Activated CD4-positive, alpha-beta T cell treated with anti-CD3 and anti-CD28 coated beads for 48 hours (primary cell): ENCODE measurements at places on chromosomes 5 and 9.

DNA sequence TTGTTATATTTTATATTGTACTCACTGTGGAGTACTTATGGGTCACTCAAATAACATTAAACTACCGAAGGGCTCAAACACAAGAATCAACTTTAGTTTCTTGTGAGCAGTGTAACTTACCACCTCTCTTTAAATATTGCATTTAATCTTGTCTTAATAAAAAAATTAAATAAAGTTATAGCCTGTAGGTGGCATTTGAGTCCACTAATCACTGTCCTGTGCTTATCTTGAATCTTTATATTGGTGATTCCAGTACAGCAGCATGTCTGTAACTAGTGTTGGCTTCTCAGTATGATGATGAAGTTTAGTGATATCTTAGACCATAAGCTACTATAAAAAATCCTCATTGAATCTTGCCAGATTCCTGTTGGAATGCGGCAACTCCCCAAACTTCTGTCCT, 313.8 kb downstream of the FAM170A start:
- DNase-seq: no peak

DNA sequence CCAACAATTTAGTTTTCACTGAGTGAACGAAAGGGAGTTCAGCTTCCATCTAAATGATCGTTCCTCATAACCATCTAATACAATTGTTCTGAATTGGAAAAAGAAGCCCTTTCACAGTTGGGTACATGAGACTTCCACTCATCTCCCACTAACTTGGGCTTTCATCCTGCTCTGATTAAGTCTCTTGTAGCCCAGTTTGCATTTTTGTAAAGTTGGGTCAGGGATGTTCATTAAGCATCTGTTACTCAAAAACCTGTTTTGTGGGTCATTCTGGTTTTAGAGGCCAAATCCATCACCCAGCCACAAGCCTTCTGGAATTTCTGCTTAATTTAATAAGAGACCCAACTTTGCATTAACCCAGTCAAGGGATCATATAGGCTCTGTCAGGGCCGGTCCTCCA, 385.3 kb downstream of the BNC2 start:
- no peak for DNase-seq

- no peak for DNase-seq
Measured at GRCh38 chr9:131487621-131488031, 15.1 kb upstream of the POMT1 start.

- DNase-seq: no peak
Measured at GRCh38 chr5:90590-91547, 1.1 kb upstream of the PLEKHG4B start.

GRCh38 chr5:10875201-10875768, 114.3 kb upstream of the DAP start:
- no peak for DNase-seq

GRCh38 chr5:151184316-151185042, 26.9 kb upstream of the ANXA6 start:
- no peak for DNase-seq

DNA sequence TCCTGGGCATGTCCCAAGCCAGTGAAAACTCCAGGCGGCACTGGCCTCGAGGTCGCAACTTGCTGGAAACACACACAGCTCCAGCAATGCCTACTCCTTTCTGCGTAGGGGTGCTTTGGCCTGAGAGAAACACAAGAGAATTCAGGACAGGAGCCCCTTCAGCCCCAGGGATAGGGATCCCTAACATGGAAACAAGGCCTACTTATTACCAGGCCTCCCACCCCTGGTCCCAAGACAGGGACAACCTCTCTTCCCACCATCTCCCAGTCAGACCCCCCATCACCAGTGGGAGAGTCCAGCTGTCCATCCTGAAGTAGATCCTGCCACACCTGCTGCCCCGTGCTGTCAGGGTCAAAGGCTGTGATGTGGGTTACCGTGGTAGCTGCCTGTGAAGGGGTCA, 7.8 kb downstream of the CREB3 start:
- no peak for DNase-seq

DNA sequence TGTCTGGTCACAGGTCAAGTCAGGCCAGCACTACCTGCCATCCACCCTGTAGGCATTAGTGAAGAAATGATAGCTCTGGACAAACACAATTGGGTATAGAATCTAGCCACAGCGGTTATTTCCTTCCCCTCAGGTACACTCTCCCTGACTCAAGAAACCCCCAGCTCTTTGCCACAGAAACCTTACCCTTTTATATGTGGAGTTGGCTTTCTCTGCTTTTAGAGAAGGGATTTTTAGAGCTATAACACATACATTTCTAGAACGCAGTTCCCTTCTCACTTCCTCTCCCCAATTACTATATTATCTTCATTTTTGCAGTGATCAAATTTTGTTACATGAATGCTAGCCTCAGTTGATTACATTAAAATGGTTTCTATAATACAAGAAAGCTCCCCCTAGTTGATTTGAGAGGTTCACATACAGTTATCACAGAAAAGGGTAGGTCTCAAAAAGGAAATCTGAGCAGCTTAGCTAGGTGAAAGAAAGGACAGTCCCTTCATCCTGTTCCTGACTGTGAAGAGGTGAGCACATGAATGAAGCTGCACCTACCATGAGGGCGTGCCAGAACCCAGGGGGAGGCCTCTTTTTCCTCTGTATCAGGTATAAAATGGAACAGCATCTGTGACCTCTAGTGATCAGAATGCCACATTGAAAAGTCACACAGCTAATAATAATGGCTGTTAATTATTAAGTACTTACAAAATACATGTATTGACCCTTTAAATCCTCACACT, 425.6 kb downstream of the KIAA0825 start:
- DNase-seq: no peak

GRCh38 chr9:137465000-137465719, 6.0 kb upstream of the NSMF start:
- no peak for DNase-seq

- DNase-seq: no peak
Measured at GRCh38 chr5:10853154-10853553, 92.1 kb upstream of the DAP start.

DNA sequence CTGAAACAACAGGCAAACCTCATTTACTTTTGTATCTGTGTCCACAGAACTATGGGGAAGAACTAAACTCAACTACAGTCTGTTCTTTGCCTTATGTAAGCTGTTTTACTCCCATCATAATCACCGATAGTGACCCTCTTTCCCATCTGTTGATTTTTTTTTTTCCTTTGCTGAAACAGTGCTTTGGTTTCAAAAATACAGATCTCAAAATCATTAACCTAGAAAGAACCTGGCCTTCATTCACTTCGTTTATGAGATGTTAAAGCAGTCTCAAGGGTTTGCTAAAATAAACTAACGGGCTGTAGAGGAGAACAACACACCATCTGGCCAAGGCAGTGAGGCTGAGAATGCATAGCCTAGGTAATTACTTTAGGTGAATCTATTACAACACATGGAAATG, 706.6 kb upstream of the ZNF608 start:
- no peak for DNase-seq

DNA sequence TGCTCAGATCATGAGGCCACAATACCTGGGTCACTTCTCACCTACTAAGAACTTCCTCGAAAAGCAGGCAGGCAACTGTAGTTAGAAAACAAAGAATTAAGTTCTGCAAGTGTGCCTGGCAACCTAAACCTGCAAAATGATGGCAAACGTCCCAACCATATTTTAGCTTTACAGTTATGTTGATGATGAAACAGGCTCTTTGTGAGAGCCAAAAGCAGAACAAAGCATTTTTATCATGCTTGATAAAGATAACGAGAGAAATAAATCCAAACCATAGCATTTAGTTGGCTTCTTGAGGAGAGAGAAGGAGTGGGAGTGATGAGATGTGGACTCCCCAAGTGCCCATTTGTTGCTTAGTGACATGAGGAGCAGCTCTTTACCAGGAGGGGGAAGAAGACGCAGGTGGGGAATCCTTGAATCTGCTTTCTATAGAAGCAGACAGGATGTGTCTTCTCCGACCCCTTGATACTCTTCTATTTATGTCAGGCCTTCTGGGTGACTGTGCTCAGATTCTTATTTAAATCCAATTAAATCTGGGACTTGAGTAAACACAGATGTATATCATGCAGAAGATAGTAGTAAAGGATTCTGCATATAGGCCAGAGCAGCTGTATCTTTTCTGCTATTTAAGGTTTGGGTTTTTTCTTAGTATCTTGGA, 221.2 kb downstream of the TMEM167A start:
- no peak for DNase-seq

DNA sequence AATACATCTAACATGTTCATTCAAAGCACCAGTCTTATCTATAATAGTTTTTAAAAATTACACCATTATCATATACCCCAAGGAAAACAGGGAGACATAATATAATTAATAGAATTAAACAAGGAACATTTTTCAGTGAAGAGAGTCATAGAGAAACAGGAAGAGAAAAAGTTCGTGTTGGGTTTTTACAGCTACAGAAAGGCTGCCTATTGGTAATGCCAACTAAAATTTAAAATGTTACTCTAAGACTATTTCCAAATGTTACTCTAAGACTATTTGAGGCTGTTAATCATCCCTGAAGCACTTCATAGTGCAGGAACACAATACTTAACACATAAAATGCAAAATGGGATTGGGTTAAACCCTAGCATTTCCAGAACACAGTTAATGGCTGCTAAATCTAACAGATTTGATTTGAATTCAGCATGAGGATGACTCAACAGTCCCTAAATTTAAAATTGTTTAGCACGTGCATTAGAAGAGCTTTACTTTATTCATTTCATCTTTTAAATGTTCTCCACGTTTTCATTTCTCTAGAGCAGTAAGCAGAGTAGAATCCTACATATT, 54.5 kb downstream of the OXCT1 start:
- no peak for DNase-seq

- DNase-seq: no peak
Measured at GRCh38 chr5:16994565-16994964, 58.5 kb upstream of the MYO10 start.

- DNase-seq: no peak
Measured at GRCh38 chr5:73900566-73900965, 274.6 kb downstream of the ARHGEF28 start.
